GF-D8 (cell line): ENCODE measurements at places on chromosomes 4 and X.

DNA sequence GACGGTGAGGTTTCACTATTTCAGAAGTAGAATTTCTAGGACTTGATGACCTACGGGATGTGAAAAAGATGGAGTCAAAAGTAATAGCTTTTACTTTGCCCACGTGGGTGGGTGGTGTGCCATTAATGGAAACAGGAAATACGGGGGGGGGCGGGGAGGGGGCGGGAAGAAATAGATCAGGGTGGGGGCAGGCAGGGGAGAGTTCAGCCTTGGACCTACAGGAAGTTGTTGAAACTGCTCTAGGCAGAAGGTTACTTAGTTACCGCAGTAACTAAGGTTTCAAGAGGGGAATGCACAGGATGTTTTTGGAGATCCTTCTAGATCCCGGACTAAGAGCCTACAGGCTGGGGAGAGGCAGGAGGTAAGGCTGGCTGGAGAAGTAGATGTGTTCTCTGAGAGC lies 3.6 kb upstream of the FHL1 start:
- no peak for DNase-seq

DNA sequence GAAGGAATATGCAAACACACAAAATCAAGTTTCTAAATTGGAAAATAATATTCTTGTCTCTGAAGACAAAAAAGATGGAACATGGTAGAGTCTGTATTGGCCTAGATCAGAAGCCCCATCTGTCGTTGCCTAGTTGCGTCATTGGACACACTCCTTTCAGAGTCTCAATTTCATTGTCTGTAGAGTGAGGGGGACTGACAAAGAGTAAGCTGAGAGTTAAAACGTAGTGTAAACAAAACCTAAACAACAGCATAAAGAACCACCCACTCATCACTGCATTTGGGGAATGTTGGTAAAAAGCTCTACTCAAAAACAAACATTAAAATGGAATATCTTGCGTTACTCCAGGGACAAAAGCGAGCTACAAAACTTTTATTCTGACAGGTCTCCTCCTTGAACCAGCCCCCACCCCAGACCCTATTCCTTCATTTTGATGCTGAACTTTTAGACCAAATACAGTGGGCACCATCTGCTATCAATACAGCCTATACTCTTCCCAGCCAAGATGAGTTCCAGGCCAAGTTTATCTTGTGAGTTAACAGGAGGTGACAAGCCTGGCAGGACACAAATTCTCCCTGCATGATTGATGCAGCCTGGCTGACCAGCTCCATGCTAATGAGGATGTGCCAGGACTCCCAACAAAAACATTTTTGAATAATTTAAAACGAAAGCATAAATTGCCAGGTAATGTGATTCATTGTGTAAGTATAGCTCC lies 125.2 kb downstream of the COL25A1 start:
- no peak for DNase-seq

- no peak for DNase-seq
Measured at GRCh38 chrX:19683817-19684216, 168.5 kb upstream of the MAP3K15 start.

GRCh38 chrX:20595928-20596575 lies 329.3 kb upstream of the RPS6KA3 start:
- DNase-seq, result no peak

DNA sequence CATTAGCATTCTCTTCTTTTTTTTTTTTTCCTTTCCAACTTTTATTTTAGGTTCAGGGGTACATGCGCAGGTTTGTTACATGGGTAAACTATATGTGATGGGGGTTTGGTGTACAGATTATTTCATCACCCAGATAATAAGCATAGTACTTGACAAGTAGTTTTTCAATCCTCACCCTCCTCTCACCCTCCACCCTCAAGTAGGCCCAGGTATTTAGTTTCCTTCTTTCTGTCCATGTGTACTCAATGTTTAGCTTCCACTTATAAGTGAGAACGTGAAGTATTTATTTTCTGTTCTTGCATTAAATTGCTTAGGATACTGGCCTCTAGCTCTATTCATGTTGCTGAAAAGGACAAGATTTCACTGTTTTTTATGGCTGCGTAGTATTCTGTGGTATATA lies 140.8 kb upstream of the PGRMC2 start:
- no peak for DNase-seq

GRCh38 chrX:118066867-118067515 lies 49.6 kb downstream of the KLHL13 start:
- no peak for DNase-seq

DNA sequence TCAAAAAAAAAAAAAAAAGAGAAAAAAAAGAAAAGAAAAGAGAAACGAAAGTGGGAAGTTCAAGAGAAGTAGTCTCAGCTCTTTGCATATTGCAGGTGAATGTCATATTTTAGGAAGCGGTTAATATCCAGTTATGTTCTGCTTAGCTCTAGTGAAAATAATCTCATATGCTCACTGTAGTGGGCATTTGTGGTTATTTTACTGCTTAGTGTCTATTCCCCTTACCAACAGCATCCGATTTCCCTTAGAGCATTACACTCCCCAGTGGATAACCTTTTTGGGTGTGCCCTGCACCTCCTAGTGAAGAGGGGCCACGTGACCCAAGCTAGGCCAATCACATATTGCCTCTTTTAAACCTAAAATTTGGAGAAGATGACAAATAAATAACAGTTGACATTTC lies 111.2 kb upstream of the ZNF827 start:
- DNase-seq, result no peak

- DNase-seq, result no peak
Measured at GRCh38 chrX:18674417-18674787, 2.5 kb upstream of the RS1 start.

DNA sequence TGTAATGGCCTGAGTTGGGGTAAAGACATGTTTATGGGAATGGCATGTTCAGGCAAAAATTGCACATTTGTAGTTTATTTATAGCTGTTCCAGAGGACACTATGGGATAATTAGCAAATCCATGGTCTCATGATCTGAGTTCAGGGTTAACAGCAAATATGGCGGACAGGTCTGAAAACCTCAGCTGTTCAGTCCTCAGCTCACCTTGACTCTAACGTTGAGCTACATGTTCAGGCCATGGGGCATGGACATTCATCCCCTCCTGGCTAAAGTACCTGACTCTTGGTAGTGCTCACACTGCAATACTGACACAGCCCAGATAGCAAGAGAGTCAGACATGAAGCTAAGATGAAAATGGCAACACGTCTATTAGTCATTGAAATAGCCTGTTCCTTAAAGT lies 161.6 kb upstream of the GPC4 start:
- DNase-seq, result no peak

GRCh38 chrX:1803741-1804140 lies 188.9 kb downstream of the ASMT start:
- DNase-seq, result no peak

DNA sequence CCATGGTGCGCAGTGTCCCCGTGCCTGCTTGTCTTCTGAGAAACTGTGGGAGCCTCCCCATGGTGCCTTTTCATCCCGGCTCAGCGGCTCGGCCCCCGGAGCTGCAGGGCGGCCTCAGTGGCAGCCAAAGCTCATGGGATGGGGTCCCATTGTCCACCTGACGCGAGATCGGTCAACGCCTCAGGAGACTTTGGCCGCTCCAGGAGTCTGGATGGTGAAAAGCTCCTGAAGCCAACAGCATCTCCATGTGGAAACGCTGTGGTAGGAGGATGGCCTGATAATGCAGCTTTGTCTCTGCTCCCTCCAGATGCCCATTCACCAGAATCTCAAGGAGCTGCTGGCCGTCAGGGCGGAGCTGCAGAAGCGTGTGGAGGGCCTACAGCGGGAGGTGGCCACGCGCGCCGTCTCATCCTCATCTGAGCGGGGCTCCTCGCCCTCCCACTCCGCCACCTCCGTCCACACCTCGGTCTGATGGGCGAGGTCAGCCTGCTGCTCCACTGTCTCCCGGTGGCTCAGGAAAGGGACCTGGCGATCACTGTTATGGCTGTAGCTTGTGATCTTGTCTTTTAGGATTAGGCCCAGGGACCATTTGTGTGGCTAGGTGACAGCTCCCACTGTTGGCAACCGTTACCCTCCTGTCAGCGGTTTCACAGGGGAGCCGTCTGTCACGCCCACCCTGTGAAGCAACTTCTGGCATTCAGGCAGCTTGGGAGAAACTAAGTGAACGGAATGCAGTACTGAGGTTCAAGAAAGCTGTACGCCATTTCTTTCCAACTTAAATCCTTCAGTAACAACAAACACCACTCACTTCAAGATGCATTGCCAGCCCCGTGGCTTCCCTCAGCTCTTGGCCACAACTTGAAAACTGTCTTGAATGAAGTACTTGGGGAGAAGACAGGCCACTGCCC lies 69.3 kb downstream of the MTMR1 start:
- DNase-seq, result no peak

- DNase-seq, result no peak
Measured at GRCh38 chr4:127120441-127121090, 512.2 kb upstream of the INTU start.

DNA sequence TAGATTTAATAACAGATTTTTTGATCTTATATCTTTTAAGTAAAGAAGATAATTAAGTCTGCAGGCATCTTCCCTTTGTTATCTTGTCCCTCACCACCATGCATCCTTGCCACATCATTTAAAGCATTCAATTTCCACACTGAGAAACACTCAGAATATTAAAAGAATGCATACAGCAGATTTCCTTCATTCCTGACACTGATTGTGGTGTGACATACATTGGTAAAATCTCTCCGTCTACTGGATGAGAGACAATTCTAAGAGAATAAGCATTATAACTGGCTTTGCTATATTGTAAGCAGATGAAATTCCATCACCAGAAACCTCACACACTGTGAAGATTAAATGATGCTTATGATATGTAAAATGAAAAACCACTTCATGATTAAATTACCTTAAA lies 97.4 kb upstream of the TRPC5OS start:
- DNase-seq, result no peak

DNA sequence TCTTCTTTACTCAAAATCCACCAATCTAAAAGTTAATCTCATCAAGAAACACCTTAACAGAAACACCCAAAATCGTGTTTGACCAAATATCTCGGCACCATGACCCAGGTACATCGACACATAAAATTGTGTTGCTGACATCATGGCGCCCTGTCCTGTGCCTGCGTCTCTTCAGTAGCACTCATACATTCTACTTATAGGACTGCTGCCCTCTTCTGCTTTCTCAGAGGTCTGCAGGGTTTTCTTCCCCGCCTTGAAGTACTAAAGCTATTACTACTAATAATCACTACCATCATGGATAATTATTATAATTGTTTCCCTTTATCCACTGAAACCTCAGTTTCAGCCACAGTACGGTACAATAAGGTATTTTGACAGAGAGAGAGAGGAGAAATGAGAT lies 1403.1 kb upstream of the TENM3 start:
- no peak for DNase-seq

GRCh38 chr4:151667048-151667447 lies 93.8 kb downstream of the GATB start:
- DNase-seq, result no peak

DNA sequence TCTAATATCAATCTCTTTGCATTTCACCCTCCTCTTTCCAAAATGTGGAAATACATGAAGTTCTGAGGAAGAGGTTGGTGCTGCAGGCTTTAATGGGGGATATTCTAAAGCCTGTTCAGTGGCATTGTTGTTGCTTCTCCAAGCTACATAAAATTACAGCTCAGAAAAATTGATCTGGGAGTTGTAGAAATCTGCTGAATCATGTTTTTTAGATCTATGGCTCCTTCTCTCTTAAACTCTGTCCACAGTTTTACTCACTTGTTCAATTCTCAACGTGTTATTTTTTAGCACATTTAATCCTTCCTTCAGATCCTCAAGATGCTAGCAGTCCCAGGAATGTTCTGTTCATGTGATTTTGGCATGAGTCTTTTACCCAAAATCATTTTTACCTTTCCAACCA lies 949.5 kb upstream of the ADGRL3 start:
- no peak for DNase-seq

- DNase-seq, result no peak
Measured at GRCh38 chrX:153450114-153450948, 4.5 kb upstream of the TREX2 start.
